ENCODE measurements at places on chromosomes 12 and 14. TPM values are rescaled to one million over a fixed set of nuclear protein-coding genes. Genes with fewer than 3 reads are reported as not detected.
A peak's percentile ranks its signal among the peaks of the same experiment; 100 is the strongest.

NYNRIN gene
- total RNA-seq = 69.3 TPM

C12orf60 gene
- 0.60 TPM for total RNA-seq

GRCh38 chr12:69438539-69438938 lies 31.6 kb upstream of the FRS2 start:
- DNase-seq = no peak

- DNase-seq = no peak
Measured at GRCh38 chr12:10562306-10562933, 51.0 kb downstream of the MAGOHB start.

- no peak for DNase-seq
Measured at GRCh38 chr12:93924367-93924766, 224.0 kb upstream of the PLXNC1 start.

DNA sequence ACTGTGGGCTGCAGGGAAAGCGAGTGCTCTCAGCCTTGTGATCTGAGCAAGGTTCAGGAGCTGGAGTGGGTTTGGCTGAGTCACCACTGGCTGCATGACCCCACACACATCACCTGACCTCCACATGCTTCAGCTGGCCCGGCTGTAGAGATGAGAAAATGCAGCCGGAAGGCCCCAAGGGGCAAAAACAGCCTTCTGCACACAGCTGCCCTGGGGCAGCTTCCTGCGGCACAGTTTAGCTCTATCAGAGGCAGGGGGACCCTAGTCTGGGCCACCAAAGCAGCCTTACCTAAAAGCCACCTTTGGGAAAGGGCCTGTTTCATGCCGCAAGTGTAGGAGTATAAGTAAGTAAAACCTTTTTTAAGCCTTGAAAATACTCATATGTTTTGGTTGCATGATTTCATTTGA lies 123.3 kb downstream of the SSPN start:
- DNase-seq = peak; percentile 79

- no peak for DNase-seq
Measured at GRCh38 chr12:106801830-106802533, 27.5 kb downstream of the RIC8B start.

DNA sequence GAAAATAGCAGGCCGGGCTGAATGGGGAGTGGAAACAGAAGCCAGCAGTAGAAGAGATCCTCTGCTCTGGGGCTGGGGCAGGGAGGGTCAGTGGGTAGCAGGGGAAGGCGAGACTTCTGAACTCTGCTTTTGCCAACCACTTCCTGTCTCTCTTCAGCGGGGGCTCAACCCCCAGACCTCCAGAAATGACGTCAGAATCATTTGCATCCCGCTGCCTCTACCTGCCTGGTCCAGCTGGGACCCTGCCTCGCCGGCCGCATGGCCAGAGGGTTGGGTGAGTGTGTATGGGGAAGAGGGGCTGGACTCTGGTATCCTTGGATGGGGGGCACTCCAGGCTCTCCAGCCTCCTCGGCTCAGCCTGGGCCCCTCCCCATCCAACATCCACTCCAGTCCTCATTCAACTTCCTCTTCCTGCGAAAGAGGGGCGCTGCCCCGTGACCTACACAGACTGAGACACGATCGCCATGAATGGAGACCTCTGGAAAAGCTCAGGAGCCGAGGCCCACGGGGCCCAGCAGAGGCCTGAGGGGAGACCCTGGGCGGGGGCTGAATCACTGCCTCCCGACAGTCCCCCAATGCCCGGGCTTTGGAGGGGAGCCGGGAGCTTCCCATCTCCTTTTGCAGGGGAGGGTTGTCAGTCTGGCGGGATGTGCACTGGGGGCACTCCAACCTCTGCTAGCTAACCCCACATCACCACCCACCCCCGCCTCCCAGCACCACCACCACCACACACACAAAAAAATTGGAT lies 458 bp upstream of the HOXC4 start:
- peak; percentile 55 for DNase-seq

Measured in ovary (tissue), 10 donors.